Activated CD8-positive, alpha-beta T cell treated with anti-CD3 and anti-CD28 coated beads, Interleukin-2, amount 10 ng/mL, durations not matched to agents 7 days and 5 days (primary cell): ENCODE measurements at places on chromosomes 4 and X. TPM values are rescaled to one million over a fixed set of nuclear protein-coding genes. Genes with fewer than 3 reads are reported as not detected.

ADGRL3 gene
- not detected for total RNA-seq

CENPVL1 gene
- total RNA-seq = not detected

RTL3 gene
- 0.08 TPM for total RNA-seq

CITED1 gene
- not detected for total RNA-seq

DNA sequence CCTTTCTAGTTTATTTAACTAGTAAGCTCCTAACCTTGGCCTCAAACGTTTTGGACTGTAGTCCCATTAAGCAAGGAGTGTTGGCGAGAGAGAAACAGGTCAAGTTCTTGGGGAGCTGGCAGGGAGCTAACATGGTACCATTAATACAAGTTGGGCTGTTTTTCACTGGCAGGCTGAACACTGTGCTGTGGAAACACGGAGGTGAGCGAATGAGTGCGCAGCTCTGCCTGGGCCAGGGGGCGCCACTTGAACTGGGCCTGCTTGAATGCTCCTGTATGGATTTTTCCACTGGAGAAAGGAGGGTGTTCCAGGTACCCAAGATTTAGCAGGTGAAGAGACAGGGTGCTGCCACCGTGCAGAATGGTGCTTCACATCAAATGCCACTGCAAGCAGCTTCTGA, 7.4 kb upstream of the SMS start:
- H3K4me1 ChIP-seq = peaks cover 16% of the 10 kb centered on the region
- H3K27me3 ChIP-seq = no peaks in the 10 kb centered on the region
- H3K27ac ChIP-seq = no peak overlapping the region
- H3K4me3 ChIP-seq = no peak overlapping the region
- DNase-seq = no peak

- peaks cover 82% of the 10 kb centered on the region for H3K4me1 ChIP-seq
- H3K36me3 ChIP-seq = peaks cover 14% of the 10 kb centered on the region
- no peaks in the 10 kb centered on the region for H3K27me3 ChIP-seq
- DNase-seq = no peak
Measured at GRCh38 chr4:83216959-83217683, 67.5 kb downstream of the COQ2 start.

PAGE2B gene
- 0.97 TPM for total RNA-seq
